Inflammatory macrophage treated with lipopolysaccharide for 1 hour (primary cell): ENCODE measurements at places on chromosomes 6 and 20.

DNA sequence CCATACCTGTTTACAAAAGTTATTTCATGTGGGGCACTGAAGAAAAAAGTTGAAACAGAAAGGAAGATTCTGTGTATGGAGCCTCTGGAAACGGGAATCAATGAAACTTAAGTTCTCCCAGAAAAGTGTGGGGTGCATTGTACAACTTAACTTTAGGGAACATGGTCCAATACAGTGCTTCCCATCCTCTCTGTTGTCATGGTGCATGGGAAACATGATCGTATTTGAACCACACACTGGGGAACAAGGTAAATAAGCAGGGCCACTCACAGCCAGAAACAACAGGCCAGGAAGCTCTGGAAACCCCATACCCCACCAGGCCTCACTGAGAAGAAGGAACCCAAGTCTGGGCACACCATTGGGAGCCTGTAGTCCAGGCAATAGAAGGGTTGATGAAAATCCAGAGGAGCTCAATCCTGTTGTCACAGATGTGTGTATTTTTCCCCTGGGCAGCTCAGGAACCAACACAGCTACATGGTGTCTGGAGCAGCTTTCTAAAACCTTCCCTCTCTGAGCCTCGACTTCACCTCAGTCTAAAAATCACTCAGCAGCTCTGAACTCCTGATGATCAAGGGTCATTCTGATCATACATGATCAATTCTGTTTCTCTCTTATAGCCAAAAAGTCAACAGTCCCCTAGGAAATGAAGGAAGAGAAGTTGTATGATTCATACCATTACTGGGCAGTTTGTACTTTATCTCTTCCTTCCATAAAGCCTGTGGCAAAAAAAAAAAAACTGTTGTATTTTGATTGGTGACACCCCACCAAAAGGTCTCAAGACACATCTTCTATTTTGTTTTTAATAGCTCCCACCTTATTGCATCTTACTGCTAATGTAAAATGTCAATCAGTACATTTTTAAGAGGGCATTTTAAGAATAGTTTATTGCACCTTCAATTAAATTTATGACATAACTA is 198.5 kb upstream of the TAB2 start:
- no peak for DNase-seq

DNA sequence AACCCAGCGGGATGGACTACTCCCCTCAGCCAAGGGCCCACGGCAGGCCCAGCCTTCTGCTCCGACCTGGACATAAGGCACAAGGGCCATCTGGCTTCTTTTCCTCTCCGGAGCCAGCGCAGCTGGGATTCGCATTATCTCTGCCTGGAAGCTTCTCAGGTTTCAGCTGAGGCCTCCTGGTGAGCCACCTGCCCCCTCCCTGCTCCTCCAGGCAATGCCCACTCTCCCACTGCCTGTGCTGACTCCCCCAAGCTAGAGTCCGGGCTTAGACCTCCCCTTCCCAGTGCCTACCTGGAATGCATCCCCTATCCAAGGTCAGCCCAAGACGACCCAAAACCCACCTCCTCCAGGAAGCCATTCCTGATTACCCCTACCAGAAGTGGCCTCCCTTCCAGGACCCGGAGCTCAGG is 60.7 kb downstream of the EZR start:
- no peak for DNase-seq

DNA sequence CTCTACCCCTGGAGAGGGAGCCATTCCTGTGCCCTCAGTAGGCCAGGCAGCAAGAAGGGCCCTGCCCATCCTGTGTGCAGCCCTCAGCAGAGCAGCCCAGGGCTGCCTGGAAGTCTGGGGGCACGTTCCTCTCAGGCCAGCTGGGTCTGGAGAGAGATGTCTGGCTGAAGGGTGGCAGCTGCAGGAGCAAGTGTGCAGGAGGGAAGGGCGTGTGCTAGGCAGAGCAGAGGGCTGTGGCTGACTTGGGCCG is 62.7 kb downstream of the NOL4L start:
- no peak for DNase-seq

DNA sequence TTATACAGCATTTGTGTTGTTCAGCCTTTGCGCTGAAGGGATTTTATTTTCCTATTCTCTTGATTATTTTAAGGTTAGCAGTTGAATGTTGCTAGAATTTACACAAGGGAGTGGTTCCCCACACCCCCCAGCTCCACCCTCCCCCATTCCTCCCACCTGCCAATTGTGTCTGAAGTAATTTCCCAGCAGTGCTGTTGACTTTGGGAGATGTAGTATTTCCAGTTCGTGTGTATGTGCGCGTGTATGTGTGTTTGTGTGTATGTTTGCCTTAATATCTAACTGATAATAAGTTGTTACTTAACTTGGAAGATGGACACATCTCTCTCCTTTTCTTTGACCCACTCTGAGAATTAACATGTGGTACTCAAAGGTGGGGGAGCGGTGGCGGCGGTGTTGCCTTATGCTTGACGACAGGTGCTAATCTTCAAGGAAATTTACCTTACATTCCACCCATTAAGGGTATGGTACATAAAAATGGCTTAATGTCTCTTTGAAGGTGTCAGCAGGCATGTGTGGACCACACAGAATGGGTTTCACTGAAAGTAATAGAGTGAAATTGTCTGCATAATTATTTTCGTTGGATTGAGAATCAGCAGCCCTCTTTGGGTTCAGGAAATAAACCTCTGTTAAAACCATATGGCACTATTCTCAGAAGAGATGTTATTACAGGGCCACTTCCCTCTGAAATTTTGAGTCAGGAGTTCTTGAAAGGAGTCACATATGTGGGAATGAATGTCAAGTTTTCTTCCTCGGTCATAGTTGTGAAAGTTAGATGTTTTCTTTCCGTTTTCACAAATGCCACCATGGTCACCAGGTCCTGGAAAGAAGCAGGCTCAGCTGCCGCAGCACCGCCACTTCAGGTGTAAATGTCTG is 95.6 kb upstream of the SUPT3H start:
- no peak for DNase-seq

- no peak for DNase-seq
Measured at GRCh38 chr6:113121571-113121970, 735.6 kb upstream of the MARCKS start.

DNA sequence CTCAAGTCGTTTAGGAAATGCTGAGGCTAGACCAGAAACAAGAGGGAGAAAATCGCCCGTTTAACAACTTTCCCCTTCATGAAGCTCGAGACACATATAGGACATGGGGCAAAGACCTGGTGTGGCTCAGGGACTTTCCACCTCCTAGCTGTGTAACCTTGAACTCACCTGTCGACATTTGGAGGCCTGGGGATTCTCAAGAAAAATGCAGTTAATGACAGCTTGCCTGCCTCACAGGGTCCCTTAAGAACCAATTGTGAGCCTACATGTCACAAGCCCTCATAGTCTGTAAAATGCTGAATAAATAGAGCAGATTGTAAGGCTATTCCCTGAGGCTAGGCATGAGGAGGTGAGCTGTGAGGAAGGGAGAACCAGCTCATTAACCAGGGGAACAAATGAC is 35.1 kb downstream of the MGME1 start:
- DNase-seq: no peak

- DNase-seq: no peak
Measured at GRCh38 chr6:90212274-90212673, 84.4 kb downstream of the BACH2 start.

GRCh38 chr6:111520524-111520923 is 37.5 kb upstream of the REV3L start:
- no peak for DNase-seq

DNA sequence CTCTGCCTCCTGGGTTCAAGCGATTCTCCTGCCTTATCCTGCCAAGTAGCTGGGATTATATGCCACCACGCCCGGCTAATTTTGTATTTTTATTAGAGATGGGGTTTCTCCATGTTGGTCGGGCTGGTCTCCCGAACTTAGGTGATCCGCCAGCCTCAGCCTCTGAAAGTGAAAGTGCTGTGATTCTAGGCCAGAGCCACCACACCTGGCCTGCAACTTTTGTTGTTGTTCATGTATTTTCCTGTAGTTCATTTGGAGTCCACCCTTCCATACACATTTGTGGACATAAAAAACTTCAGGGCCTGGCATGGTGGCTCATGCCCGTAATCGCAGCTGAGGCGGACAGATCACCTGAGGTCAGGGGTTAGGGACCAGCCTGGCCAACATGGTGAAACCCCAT is 14.5 kb downstream of the HSPA1B start:
- no peak for DNase-seq

GRCh38 chr6:69696273-69696672 is 100.5 kb downstream of the LMBRD1 start:
- DNase-seq: no peak

GRCh38 chr6:149471801-149472200 is 13.0 kb downstream of the ZC3H12D start:
- DNase-seq: no peak

DNA sequence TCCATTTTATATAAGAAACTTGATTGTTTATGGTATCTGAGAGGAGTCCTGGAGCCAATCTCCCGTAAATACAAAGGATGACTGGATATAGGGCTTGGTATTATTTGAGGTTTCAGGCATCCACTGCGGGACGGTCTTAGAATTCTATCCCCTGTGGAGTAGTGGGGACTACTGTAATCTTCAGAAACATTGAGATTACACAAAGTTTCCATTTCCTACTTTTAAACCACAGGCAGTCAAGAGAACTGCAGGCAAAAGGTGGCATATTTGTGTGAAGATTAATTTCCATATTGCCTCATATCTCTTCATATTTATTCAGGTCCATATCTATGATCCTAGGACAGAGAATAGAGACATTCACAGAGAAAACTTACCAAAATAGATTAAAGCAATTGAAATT is 586.2 kb downstream of the PHF3 start:
- DNase-seq: no peak

DNA sequence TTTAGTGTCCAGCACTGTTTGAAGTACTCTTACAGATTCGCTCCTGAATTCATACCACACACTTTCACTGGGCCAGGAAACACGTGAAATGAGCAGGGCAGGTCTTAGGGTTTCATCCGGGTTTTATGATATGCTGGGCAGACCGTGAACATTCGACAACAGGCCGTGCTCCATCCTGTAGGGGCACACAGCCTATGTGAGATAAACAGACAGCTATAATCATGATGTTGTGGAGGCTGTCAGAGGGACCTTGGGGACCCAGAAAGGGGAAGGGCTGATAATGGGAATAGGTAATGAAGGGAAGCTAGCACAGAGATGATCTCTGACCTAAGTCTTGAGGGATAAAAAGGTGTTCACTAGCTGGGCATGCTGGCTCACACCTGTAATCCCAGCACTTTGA is 110.4 kb downstream of the RIN2 start:
- DNase-seq: no peak

DNA sequence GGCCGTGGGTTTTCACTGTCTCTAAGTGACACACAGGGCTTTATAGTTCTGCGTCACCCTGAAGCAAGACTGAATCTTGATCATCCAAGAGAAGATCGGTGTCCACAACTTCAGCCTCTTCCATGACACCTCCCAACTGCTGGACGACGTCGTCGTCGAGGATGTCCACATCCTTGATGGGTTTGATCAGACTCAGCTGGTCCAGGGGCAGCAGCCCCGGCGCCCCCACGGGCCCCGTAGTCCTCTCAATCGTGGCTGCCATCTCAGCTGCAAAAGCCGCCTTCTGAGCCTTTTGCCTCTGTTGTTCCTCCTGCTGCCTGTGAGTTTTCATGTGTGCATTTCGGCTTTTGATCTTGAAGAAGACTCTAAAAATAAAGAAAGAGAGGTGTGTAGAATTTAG is 10.6 kb upstream of the MRPS10 start:
- DNase-seq: no peak

GRCh38 chr6:112691289-112691688 is 344.2 kb downstream of the RFPL4B start:
- no peak for DNase-seq

DNA sequence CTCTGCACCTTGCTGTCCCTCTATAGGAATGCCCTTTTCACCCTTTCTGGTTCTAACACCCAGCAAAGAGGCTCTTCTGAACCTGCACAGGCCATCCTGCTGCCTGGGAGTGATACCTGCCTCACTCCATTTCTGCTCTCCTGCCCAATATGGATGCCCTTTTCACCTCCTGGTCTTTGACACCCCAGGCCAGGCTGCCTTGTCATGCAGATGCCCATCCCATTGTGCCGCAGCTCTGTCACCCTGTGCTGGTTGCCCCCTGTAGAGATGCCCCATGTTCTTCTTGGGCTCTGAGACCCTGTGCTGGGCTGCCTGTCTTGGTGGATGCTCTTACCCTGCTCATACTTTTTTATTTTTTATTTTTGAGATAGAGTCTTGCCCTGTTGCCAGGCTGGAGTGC is 95.3 kb downstream of the CDKAL1 start:
- no peak for DNase-seq
